CD4-positive, alpha-beta T cell treated with Interleukin-6 at 100 ng/mL for 8 hours (primary cell): ENCODE measurements at places on chromosomes 3 and 15.

- DNase-seq = no peak
Observed at GRCh38 chr3:14156201-14156600, 22.2 kb downstream of the XPC start.

DNA sequence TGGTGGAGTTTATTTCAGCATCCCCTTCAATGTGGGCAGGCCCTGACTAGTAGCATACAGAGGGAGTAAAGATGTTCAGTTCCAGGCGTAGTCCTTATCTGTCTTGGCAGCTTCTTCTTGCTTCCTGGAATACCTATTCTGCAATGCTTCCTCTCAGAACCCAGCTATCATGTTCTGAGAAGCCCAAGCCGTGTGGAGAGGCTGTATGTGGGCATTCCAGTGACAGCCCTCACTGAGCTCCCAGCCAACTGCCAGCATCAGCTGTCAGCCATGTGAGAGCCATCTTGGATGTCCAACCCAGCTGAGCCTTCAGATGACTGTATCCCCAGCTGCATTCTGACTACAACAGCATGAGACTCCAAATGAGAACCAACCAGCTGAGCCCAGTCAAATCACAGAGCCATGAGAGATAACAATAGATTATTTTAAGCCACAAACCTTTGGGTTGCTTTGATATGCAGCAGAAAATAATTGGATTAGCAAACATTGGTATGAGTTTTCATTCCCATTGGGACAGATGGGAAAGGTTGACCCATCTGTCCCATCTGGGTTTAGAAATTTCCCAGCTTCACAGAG is 8.4 kb upstream of the CMTM7 start:
- DNase-seq = no peak

DNA sequence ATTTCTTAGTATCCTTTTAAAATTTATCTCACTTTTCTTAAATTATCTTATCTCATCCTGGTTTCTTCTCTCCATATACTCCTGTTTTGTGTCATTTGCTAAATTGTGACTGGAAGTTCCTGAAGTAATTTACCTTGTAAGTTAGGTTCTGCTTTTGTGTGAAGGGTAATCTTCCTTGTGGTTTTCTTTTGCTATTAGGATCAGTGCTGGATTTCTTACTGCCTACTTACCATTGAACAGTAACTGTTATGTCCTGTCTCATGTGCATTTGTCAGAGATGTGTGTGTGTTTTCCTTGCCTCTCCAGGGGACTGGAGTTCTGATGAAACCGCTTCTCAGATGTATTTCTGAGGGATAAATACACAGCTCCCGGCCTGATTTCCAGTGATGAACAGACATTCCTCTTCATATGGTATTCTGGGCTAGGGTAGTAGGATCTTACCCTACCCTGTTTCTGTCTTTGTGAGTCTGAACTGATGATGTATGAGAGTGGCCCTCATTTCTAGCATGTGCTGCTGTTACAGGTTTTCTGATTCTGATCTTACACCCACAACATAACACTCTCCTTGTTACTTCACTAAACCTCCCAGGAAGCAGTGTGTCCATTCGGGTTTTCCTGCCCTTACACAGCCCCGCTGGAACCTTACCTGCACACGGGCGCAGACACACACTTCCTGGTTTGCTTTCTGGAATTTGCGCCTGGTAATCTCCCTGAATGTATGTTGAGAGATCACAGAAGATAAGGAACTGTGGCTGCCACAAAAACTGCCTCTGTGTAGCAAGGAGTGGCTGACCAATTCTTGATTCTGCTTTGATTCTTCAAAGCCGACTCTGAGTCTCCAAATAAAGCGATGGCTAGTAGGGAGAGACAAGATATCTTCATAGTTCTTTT is 14.7 kb downstream of the PAK2 start:
- DNase-seq = no peak

DNA sequence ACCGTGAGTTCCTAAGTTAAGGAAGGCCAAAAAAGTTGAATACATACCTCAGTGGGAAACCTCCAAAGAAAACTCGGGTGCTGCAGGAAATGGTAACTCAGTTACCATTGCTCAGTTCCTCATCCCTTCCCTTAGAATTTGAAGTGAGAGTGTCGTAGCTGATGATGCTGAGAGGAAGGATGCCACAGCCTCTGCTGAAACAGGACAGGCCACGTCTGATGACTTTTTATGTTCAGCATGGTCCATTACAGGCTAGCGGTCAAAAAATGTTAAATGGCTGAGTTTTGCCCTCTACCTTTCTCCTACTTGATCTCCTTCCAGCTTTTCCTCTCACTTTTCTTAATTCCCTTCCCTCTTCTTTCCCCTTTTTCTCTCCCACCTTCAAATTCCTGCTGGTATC is 135.5 kb downstream of the GHSR start:
- no peak for DNase-seq

- no peak for DNase-seq
Observed at GRCh38 chr3:13515786-13516759, 32.9 kb upstream of the FBLN2 start.

- DNase-seq = no peak
Observed at GRCh38 chr15:62691008-62691407, 351.5 kb upstream of the TPM1 start.

DNA sequence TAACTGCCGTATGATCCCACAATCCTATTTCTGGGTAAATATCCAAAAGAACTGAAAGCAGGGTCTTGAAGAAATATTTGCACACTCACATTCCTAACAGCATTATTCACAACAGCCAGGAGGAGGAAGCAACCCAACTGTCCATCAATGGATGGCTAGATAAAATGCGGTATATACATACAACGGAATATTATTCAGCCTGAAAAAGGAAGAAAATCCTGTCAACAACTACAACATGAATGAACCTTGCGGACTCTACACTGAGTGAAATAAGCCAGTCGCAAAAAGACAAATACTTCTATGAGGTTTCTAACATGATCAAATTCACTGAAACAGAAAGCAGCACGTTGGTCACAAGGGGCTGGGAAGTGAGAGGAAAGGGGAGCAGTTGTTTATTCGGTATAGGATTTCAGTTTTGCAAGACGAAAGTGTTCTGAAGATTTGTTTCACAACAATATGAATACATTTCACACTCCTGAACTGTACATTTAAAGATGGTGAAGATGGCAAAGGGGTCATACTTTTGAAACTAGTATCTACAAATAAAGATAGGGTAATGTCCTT is 6.2 kb downstream of the DLG1 start:
- no peak for DNase-seq

- no peak for DNase-seq
Observed at GRCh38 chr3:51388286-51389029, 2.6 kb upstream of the RBM15B start.

DNA sequence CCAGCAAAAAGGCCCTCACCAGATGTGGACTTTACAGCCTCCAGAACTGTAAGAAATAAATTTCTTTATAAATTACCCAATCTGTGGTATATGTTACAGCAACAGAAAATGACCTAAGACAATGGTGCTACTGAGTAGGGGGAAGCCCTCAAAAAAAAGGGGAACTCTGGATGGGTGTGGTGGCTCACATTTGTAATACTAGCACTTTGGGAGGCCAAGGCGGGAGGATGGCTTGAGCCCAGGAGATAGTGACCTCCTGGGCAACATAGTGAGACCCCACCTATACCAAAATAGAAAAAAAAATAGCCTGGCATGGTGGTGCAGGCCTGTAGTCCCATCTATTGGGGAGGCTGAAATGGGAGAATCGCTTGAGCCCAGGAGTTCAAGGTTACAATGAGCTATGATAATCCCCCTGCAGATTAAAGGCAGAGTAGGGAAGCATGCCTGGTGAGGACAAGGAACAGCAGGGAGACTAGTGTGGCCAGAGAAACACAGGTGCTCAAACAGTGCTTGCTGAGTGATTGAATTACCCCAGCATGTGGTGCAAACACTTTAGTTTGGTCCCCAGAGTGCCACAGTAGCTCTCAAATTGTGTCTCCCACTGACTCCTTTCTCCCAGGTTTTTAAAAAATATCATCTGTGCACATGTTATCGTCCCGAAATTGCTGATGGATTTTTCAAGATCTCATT is 13.9 kb upstream of the USP3 start:
- DNase-seq = no peak

DNA sequence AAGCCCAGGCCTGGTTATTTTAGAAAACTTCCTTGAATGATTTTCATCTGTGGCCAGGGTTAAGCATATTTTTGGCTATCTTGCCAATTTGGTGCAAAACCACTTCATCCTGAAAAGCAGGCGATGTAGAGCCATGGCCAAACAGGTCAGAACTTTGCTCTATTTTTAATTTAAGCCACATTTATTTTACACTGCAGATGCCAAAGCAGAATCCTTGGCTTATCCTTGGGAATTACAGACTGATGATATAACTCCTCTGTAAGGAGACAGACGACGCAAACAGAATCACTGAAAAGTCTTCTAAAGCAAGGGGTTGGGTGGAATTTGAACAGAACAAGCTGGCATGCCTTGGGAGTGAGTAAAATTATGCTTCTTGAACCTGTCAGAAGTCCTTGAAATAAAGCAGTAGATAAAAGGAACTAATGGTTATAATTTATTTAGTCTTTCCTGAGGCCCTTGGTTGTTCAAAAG is 121.9 kb downstream of the CHST2 start:
- DNase-seq = no peak

DNA sequence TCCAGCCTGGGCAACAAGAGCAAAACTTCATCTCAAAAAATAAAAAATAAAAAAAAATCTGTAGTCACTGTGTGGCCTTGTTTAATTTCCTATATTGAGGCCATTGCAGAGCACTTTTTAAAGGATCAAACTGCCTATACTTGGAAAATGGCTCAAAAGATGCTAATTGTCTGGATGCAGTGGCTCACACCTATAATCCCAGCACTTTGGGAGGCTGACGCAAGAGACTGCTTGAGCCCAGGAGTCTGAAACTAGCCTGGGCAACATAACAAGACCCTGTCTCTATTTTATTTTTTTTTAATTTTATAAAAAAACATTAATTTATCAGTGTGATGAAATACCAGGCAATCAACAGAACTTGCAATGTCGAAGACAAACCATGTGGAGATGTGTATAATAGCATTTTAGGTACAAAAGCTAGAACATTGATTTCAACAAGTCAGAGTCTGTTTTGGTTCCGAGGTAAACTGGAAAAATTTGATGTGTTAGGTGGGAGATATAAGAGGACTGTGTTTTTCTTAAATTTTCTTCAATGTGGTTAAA is 47.0 kb upstream of the SETD2 start:
- no peak for DNase-seq

DNA sequence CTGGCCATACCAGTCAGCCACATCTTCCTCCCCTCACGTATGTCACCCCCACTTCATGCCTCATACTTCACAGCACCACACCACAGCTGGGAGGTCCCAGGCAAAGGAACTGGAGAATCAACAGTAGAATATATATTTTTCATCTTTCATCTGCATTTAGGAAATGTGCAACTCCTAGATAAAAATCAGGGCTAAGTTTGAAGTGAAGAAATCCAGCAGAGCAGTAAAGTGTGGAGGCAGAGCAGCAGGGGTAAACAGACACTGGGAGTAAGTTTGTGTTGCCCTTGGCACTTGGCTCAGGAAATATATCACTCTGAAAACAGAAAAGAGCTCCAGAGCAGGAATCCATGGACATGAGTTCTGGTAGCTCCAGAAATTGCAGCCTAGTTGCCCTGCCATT is 2.8 kb upstream of the HERC1 start:
- no peak for DNase-seq

DNA sequence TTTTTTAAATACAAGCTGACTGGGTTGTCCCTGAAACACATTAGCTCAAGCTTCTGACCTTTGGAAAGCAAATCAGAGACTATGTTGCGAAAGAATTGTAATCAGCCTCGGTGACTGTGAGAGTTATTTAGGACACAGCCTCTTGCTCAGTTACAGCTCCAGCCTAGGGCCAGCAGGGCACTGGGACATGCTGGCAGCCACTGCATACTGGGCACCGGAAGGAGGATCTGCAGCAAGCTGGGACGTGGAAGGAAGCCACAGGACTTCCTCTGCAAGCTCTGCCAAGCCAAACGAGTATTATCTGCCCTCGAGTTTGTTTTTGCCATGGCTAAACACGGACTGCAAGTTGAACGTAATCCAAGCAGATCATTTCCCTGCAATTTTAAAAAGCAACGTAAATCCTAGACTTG is 24.4 kb upstream of the COPG1 start:
- DNase-seq = no peak

GRCh38 chr15:74405823-74406222 is 27.9 kb downstream of the SEMA7A start:
- no peak for DNase-seq

- DNase-seq = no peak
Observed at GRCh38 chr3:69888040-69888942, 111.2 kb upstream of the SAMMSON start.

DNA sequence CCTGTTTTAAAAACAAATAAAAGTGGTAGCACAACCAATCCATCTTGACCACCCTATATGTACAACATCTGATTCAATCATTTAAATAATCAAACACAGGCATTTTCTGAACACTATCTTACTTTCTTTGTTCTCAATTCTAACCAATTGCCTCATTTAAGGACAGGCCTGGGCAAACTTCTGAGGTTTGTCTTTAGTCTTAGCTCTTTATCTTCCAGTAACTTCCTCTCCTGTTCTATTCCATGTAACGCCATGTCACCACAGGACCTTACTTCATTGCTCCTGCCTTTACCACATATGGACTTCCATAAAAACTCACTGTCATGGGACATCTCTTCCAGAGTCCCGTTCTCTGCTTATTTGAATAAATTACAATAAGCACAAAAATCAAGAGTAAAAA is 14.9 kb downstream of the HDGFL3 start:
- no peak for DNase-seq

GRCh38 chr15:49712846-49713450 is 92.1 kb downstream of the DTWD1 start:
- no peak for DNase-seq

- DNase-seq = no peak
Observed at GRCh38 chr3:37582086-37582485, 279.6 kb upstream of the CTDSPL start.
